ENCODE measurements at places on chromosomes 11 and 22.

- no peak for DNase-seq
These were observed 111.7 kb downstream of the ANO3 start for GRCh38 chr11:26443617-26444016.

DNA sequence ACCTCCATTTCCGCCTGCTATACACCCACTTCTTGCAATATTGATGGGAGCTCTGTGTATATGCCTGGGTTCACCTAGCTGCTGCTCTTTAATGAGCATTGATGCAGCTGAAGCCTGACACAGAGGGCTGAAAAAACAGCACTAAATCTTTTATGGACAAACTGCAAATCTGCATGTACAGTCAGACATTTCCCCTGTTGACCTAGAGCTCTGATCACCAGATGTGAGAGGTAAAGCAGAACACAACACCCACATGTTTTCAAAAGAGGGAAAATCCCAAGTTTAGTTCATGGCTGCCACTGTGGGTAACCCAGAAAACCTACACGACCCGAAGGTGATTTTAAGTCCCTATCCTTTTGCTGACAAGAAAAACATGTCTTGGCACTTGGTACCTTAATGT, 303.0 kb upstream of the PITPNB start:
- no peak for DNase-seq

GRCh38 chr22:42317008-42317407, 46.6 kb upstream of the TCF20 start:
- no peak for DNase-seq

DNA sequence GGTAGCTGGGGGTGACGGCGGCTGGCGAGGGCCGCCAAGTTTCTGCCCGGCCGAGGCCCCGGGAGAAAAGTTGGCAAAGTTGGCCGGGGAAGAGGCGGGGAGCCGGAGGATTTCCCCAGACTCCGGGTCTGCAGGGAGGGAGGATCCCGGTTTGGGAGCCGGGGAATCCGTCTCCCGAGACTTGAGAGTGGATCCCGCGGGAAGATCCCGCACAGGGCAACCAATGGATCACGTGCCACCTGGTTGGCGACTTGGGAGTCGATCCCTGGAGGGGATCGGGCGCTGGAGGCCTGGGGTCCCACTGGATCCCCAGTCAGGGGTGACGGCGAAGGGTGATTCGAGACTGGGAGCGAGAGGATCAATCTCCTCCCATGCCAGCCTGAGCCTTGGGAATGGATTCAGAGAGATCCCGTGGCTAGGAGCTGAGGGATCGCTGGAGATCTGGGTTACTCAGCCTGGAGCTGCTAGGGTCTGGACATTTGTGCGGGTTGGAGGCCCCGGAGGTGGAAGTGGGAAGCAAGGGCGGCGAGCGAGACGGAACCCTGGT, 394 bp downstream of the KIAA1671 start:
- DNase-seq: no peak

DNA sequence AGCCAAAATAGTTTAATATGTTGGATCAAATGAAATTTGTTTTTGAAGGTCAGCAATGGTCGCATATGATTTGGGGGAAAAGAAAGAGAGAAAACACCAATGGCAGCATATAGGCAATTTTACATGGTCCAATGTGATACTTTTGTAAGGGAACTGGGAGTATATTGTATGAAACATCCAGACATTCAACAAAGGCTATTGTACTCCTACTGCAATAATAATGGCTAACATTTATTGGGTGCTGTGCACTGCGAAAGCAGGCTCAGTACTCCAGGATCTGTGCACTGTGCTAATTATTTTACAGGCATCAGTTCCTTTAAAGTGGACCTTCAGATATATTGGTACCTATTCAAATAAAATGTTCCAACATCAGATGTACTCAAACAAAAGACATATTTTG, 5.9 kb upstream of the OR10V1 start:
- no peak for DNase-seq

- no peak for DNase-seq
These were observed 977 bp upstream of the SORL1-AS1 start for GRCh38 chr11:121453589-121454299.

DNA sequence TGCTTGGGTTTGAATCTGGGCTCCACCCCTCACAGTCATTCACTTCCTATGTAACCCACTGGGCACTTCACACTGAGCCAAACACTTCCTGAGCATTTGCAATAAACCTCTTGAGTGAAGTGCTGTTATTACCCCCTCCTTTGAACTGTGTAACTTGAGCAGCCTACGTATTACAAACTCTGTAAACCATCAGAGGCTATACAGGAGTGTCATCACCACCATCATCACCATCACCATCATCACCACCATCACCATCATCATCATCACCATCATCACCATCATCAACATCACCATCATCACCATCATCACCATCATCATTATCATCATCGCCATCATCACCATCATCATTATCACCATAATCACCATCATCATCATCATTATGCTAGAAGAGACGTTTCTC, 18.4 kb downstream of the RTL6 start:
- no peak for DNase-seq

GRCh38 chr11:102157219-102157618, 47.0 kb downstream of the YAP1 start:
- DNase-seq: no peak

DNA sequence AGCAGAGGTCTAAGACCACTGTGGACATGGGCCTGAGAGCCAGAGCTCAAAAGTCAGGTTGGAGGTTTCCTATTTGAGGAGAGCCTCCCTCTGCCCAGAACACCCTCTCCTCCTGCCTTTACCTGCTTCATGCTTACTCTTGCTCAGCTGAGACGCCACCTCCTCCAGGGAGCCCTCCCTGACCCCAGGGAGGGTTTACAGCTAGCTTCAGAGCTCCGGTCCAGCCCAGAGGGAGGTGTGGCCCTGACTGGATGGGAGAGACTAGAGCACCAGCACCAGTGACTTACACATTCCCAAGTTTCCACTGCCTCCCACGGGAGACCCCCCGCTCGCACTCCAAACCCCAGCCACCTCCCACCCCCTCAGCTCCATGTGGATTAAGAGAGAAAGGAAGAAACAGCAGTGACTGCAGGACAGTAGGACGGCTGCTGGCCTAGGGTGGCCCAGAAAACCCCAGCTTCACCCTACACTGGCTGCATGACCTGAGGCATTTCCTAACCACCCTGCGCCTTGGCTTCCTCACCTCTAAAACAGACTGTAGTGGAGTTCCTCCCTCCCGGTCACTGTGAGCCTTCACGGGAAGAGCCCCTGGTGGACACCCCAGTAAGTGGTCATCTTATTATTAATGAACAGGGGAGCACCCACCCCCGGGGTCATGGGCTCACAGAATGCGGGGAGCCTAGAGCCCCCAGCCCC, 24.5 kb upstream of the PDGFB start:
- DNase-seq: no peak

DNA sequence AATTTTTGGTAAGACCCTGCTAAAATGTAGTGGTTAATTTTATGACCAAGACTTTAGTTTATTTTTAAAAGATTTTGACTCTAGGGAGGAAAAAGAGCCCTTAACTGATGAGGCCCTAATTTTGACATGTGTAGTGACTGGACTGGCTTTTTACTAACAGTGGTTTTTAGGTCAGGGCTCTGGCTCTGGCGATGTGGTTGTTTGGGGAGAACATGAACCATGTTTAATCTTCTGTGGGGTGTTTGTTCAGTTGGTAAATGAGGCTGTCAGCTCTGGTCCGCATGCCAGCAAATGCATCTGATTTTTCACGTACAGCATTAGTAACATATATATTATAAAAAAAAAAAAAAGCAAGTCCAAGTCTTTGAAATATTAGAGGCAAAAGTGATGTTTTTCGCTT, 104.3 kb downstream of the EXT2 start:
- no peak for DNase-seq

DNA sequence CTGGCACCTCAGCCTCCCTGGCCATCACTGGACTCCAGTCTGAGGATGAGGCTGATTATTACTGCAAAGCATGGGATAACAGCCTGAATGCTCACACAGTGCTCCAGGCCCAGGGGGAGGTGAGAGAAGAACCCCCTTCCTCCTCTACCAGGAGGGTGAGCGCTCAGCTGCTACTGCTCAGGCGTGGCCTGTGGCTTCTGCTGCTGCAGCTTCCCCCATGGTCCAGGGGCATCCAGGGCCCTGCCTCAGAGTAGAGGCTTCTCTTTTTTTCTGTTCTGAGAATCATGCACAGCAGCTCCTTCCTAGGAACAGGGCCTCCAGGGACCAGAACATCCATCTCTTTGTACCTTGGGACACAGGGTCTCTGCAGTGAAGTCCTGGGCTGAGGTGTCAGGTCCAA, 83.1 kb downstream of the VPREB1 start:
- no peak for DNase-seq

DNA sequence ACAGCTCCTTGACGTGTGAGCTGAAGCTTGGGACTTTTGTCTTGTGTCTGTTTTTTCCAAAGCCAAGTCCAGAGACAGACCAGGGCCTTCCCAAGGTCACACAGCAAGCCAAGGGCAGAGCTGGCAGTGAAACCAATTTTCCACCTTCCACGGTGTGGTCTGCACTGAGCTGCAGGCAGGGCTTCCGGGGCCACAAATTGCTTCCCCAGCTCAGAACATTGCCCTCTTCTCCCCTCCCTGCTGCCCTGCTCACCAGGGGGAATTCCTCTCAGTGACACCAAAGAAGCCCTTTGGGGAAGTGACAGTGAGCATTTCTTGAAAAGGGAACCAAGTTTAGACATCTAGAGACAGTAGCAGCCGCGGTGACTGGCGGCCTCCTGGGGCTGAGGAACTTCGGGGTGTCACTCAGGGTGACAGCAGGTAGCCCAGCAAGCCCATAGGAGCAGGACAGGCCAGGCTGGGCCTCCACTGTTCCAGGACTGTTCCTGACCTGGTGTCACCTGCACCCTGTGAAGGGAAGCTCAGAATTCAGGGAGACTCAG, 9.2 kb downstream of the FXYD2 start:
- DNase-seq: no peak

All from iPS DF 19.7 (cell line).